A172 (cell line): ENCODE measurements at places on chromosomes 5 and 9. TPM values are rescaled to one million over a fixed set of nuclear protein-coding genes. Genes with fewer than 3 reads are reported as not detected.

Gene XPA
- 19.1 and 32.3 TPM in 2 replicates for total RNA-seq

Gene CMBL
- total RNA-seq: 9.3 and 12.5 TPM in 2 replicates

Gene TAF9
- total RNA-seq: 120 and 139 TPM in 2 replicates

- no peak for DNase-seq
Measured at GRCh38 chr5:115431116-115431515, 113.5 kb downstream of the FEM1C start.

Gene TRAF1
- total RNA-seq: 0.91 and 0.95 TPM in 2 replicates

DNA sequence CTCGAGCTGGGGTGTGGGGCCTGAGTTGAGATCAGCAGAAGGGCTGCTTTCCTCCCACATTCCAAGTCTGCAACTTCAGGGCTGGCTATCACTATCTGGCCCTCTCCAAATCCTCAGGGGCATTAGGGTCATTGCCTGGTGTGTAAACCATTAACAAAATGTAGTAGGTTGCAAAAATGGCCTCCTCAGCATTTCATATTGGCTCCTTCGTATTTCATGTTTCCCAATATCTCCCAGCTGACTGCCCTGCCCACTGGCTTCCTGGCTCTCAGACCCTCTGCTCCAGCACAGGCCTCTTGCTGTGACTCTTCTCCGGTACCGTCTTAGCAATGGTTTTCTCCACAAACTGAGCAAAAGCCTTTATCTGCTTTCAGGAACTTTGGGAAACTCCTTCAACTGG lies 113.8 kb downstream of the GADD45G start:
- no peak for DNase-seq

Gene IFNB1
- total RNA-seq: not detected in 2 replicates

DNA sequence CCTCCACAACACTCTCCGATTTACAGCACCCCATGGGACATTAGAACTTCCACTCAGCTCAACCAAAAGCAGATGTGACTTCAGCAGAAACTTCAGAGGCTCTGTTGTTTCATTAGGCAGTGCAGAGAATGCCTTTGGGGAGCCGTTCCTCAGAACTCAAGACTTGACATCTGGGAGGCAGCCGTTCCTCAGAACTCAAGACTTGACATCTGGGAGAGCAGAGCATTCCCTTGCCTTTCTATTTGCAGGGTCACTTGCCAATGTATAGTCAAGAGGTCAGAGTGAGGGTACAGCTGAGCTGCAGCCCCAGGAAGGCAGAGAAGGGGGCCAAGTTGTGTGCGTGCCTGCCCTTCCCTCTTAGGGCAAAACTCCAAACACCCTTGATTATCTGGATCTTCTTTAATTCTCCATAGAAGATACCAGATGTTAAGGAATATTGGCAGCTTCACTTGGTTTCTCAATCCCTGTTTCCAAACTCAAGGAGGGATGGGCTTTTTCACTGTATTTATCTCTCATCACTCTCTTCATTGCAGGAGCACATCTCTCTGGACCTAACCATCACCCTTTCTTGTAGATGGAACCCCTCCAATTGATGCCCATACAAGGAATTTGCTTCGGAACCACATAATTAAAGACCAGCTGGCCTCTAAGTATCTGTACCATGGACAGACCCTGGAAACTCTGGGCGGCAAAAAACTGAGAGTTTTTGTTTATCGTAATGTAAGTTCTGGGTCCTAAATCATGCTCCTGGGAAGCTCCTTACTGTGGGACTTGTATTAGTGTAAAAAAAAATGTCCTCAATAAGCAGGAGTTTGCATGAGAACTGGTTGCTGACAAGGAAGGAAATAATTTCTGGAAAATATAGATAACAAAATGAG lies 25.6 kb downstream of the TGFBI start:
- DNase-seq: no peak

GRCh38 chr9:131236161-131236560 lies 40.1 kb downstream of the FAM78A start:
- no peak for DNase-seq

DNA sequence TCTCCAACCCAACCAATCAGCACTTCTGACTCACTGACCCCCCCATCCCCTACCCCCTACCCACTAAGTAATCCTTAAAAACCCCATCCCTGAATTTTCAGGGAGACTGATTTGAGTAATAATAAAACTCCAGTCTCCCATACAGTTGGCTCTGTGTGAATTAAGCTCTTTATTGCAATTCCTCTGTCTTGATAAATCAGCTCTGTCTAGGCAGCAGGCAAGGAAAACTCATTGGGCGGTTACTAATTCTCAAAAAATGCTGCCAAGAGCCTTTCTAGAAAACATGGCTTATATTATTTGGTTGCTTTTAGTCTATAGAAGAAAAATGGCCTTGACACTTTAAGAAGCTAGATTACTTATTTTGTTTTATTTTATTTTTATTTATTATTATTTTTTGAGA lies 131.7 kb downstream of the SUSD1 start:
- DNase-seq: no peak

GRCh38 chr5:54215233-54215736 lies 95.1 kb downstream of the ARL15 start:
- DNase-seq: no peak

DNA sequence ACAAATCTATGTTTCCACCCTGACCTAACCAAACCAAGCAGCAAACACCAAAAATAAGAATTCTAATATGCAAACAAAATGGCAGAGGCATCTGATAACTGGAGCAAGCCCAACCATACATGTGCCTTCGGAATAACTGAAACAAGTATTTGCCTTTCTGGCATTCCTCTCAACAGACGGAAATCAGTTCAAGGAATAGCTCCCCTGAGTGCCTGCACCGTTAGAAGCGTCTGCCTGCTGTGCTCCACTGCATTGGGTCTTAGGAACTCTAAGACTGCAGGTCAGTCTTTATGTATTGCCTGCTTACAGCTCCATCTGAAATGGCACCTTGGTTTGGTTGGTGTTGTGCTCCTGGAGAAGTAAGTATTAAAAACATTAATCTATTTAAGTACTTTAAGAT lies 98.5 kb downstream of the MRPS27 start:
- DNase-seq: no peak

Gene GRIN1
- total RNA-seq: not detected in 2 replicates

- DNase-seq: no peak
Measured at GRCh38 chr9:130328349-130328801, 62.8 kb downstream of the HMCN2 start.

DNA sequence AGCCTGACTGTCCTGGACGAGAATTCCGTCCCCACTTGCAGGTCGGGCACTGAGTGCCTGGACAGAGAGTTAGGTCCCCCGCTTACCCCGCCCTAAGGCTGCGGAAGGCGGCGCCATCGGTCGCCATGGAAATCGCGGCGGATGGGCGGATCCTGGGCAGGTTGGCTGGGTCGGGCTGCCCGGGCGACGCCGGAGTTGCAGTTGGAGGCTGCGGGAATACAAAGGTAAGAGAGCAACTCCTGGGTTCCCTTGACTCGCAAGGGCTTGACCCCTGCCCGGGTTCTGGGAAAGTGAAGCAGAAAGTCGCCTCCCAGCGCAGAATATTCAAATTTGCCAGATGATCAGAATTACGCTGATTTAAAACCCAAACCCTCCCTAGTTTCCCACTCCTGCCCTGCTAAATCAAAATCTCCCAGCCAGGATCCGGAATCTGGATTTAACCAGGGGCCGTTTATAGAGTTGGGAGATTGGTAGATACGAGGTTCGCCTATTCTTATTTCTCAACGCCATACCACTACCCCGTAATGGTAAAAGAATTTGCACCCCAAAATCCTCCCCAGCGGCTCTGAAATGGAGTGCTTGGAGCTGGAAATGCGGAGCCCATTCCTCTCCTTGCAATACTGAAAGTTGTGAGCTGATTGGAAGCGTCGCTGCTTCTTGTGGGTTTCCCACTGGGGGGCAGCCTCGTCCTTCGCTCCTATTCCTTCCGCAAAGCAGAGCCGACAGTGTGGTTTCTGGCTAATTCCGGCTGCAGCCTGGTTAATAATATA lies 156.4 kb upstream of the RASEF start:
- peak; percentile 83 for DNase-seq

- no peak for DNase-seq
Measured at GRCh38 chr9:17064558-17064957, 70.3 kb upstream of the CNTLN start.

Gene PDE6A
- 0.10 and 0.41 TPM in 2 replicates for total RNA-seq

GRCh38 chr5:174281855-174282254 lies 236.3 kb downstream of the NSG2 start:
- no peak for DNase-seq

GRCh38 chr9:129005336-129005997 lies 22.7 kb downstream of the SH3GLB2 start:
- DNase-seq: no peak

DNA sequence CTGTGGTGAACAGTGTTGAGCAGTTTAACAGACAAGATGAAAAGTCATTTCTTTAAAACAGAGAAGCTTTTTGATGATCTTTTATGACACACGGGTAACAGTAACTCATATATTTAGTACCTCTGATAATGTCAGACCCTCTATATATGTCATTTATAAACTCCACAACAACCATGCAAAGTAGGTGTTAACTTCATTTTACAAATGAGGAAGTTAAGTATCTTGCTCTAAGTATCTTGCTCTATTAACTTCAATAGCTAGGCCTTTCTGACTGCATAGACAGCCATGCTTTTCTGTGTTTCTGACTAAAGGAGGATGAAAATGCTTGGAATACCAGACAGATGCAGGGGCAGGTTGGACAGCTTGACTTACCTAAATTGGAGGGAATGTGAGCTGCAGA lies 1.8 kb downstream of the NUDT2 start:
- DNase-seq: no peak

DNA sequence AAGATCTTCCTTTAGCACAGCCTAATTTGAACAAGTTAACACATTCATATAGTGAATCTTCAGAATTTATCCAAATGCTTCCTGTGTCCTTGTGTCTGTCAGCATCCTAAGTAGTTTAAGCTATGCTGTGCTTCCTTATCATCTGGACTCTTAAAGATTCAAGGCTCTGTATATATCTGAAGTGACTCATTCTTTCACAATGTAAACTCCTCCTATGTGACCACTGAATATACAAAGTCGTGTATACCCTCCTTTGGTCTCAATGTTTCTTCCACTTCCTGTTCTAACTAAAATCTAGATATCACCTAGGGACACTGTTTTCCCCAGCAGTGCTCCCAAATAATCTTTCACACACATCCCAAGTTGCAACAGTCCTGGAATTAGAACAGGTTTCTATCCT lies 935.7 kb upstream of the NUDT12 start:
- peak; percentile 59 for DNase-seq

DNA sequence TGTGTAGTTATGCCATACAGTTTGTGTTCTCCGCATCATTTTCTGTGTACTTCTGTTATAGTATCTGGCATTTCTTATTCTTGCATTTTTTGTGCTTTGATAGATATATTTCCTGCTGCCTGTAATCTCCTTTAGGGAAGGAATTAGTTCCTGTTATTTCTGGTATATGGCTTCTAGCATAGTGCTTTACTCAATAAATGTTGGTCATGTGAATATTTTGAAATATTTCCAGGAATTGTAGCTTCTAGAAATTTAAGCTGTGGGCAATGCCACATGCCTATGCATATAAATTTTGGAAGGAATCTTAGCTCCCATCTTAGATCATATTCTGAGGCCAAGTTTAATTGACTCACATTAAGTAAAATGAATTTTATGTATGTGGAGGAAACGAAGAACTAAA lies 11.5 kb upstream of the PRRC1 start:
- DNase-seq: no peak

DNA sequence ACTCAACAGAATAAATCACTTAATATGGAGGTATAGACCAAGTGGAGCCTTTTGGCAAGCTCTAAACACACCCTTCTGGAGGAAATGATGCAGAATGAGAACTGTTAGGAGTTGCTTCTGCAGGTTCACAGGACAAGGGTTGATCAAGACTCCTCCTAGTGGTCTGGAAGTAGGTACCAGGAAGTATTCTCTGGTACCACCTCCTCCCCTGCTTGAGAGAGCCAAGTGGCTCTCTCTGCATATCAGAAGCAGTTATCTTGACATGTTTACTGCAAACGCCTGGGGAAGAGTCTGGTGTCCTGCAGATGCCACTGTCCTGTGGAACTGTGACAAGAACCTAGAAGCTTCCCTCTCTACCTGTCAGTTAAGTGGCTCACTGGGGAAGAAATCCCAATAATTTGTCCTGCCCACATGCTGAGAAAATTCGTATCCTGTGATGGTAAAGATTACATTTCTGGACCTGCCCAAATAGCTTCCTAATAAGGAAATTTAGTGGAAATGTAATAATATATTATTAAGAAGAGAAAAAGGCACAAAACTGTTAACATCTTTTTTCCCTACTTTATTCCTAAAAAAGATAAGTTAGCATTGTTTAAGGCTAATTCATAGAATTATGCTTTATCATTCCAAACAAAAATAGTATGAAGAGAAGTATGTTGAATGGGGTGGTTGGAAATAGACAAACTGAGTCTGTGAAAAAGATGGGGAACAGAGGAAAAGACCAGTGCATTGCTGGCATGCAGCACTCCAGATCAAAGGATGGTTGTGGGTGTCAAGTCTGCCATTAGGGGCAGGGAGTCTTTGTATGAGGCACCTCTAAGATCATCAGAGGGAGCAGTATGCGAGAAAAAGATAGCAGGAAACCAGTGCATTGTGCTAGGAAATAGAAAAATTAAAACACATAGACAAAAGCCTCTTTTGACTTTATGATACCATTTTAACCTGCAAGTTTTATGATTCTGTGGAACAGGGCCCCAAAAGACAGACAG lies 118.8 kb downstream of the CDC42SE2 start:
- DNase-seq: peak; percentile 84

DNA sequence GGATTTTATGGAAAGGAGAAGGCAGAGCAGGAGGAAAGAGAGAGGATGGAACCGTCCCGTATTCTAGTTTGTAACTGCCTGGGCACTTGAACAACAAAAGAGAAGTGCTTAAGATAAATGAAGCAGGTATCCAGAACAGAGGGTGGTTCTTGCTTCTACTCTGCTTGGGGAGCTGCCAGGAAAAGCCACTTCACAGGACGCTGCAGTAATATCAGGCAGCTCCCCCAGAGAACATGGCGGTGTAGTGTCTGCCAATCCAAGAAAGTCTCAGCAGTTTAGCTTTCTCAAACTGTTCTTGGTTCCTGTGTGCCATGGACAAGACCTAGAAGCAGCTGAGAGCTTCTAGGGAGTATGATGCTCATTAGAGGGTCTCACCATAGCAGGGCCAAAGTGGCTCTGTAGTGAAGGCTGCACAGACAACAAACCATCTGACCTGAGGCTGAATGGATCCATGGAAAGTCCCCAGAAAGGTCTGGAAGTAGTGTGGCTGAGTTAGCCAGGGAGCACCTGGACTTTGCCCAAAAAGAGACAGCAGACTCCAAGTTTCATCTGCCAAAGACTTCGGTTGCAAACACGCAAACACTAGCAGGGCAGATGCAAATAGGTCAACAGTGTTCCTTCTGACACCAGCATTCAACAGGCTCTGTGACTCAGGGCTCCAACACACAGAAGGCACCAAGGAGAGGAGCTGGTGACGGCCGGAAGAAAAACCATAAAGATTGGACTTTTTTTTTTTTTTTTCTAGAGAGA lies 72.2 kb upstream of the TNFSF8 start:
- no peak for DNase-seq

- DNase-seq: no peak
Measured at GRCh38 chr5:139693676-139694364, 45.7 kb downstream of the CXXC5 start.

GRCh38 chr5:103851091-103851490 lies 288.5 kb upstream of the NUDT12 start:
- no peak for DNase-seq
